Esophagus squamous epithelium (tissue), 5 donors: ENCODE measurements at places on chromosomes 11 and 22. TPM values are rescaled to one million over a fixed set of nuclear protein-coding genes. Genes with fewer than 3 reads are reported as not detected.
A peak's percentile ranks its signal among the peaks of the same experiment; 100 is the strongest.

GRCh38 chr11:10072841-10073240 is 221.2 kb downstream of the SBF2 start:
- no peak for DNase-seq

DNA sequence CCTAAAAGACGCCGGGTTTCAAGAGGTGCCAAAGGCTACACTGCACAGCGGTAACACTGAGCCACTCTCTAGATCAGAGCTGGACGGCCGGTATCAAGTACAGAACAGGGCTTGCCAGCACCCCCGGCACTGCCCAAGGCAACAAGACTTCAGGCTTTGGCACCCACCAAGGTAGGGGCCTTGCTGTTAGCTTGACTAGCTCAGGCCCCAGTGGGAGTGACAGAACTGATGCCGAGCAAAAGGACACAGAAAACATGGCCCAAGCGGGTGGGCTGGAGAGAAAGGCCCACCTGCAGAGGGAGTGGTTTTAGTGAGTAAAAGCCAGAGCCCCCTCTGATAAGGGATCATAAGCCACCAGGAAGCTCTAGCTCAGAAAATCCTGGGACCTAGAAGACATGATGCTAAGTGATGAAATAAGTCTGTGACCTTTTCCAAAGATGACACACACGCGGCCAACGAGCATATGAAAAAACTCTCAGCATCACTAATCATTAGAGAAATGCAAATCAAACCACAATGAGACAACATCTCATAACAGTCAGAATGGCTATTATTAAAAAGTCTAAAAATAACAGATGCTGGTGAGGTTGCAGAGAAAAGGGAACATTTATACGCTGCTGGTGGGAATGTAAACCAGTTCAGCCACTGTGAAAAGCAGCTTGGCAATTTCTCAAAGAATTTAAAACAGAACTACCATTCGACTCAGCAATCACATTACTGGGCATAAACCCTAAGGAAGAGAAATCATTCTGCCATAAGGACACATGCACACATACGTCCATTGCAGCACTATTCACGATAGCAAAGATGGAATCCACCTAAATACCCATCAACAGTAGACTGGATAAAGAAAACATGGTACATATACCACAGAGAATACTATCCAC is 12.9 kb downstream of the EHD1 start:
- no peak for DNase-seq

GRCh38 chr22:44412136-44412731 is 85.8 kb downstream of the RTL6 start:
- no peak for DNase-seq

DNA sequence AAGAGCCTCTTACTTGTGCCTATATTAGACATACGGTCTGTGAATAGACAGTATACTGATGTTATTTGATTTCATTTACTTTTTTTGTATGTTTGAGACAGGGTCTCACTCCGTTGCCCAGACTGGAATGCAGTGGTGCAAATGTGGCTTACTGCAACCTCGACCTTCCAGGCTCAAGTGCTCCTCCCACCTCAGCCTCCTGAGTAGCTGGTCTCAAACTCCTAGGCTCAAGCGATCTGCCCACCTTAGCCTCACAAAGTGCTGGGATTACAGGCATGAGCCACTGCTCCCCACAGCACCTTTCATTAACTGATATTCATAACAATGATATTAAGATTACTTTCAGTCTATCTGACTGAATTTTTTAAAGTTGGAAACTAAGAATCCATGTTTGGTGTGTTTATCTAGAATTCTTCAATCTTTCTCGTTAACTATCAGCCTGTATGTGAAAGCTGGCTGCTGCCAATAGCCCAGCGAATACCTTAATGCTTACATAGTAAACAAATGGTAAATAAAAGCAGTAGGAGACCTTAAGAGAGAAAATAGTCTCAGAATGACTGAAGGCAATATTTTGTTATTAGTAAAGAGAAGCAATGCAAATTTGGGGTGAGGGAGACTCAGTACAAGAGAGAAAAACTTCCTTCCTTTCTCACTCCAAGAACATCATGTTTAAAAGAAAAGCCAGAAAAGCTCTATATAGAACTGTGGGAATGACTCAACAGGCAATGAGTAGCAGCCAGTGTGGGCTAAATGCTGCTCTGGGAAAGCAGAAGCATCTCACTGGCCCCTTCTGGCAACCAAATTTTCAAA is 101.9 kb downstream of the MRTFA start:
- no peak for DNase-seq

GRCh38 chr11:8698379-8698851 is 15.8 kb downstream of the RPL27A start:
- no peak for DNase-seq

GRCh38 chr11:1826552-1827094 is 8.2 kb upstream of the SYT8 start:
- DNase-seq: no peak

The SLC15A3 gene
- 4.0 TPM for total RNA-seq

DNA sequence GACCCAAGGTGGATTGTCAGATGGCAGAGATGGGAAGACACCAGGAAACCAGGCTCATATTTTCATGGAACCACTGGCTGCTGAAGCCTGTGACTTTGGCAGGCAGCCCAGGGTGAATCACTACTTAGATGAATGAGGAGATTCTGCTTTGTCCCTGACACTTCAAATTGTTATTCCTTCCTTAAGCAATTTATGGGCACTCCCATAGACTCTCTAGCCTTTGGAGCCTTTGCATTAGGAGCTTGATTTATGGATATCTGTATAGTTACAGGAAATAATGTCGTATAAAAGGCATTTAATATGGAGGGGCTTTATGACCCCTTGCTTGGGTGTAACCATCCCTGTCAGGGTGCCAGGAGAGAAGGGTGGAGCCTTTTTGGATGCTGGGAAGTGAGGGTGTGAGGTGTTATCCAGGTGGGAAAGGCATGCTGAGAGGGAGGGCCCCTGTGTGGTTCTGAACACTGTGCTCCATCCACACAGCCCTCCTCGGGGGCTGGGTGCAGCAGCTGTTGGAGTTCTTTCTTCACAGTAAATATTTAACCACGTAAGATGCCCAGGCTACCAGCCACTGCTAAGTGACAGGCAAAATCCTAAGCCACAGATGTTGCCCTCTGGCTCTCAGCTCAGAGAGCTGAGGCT is 35.3 kb downstream of the IL18 start:
- DNase-seq: no peak

The SYT12 gene
- 0.76 TPM for total RNA-seq

DNA sequence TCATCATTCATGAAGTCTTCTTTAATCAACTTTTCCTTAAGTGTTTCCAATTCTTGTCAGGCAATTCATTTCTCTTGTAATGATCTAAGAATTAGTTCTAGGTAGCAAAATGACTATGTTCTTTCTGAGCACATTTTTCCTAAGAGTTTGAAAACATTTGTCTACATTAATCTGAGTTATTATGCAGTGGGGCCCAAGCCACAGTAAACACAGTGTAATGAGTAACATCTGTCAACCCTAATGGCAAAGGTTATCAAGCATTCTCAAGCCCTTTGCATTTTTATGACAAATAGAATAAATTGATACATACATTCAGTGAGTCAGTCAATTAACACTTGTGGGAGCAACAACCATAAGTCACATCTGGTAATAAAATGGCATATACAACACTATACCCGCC is 106.7 kb upstream of the ZC3H12C start:
- DNase-seq: no peak

GRCh38 chr11:17976651-17977050 is 36.2 kb downstream of the SERGEF start:
- DNase-seq: no peak

DNA sequence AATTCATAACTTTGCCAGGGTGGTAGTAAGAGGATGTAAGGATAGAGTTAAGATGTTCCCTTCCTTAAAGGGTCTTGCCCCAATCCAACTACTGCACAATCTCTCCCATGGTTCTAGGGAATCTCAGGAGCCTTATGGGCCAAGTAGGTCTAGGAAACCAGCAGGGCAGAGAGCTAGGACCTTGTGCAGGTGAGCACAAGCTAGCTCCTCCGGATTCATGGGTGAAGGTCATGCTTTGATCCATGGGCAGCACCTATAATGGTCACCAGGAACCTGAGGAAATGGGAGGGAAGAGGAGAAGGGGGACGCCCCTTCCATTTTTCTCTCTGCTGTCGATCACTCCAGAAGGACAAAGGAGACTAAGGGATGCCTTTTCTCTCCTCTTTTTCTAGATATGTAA is 16.8 kb downstream of the KCNJ11 start:
- no peak for DNase-seq

The TMEM121B gene
- 0.12 TPM for total RNA-seq

DNA sequence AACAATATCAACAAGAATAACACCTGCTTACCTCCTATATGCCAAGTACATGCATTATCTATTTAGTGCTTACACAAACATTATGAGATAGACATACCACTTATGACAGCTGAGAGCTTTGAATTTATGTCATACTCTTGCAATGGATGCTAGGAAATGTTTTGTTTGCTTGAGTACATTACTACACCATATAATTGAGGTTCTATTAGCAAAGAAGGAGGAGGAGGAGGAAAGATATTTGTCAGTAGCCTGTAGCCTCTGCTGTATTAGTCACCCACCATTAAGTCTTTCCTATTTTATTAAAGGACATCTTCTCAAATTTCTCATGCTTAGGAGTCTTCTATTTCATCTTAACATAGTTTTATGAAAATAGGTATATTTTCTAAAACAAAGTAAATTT is 6.4 kb downstream of the ANO5 start:
- no peak for DNase-seq

GRCh38 chr11:119635041-119635740 is 93.8 kb downstream of the NECTIN1 start:
- no peak for DNase-seq

DNA sequence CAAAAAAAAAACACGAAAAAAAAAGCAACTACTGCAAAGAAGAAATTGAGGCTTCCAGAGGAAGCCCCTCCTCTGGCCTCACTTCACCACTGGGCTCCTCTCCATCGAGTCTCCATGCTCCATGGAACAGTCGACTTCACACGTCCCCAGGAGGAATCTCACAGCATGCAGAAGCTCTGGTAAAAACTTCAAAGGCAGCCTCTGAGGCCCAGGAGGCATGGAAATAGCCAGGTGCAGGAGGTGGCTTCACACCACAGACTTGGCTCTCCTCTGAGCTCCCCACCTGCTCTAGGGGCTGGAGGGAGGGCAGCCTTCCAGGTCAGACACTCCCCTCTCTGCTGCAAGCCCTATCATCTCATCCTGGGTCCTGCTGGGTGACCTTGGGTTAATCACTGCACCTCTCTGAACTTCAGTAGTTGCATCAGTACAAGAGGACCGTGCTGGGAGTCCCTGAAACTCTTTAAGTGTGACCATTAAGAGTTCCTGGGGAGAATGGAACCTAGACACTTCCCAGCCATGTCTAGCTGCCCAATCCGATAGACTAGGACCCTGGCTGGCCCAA is 8.2 kb downstream of the PDE2A start:
- DNase-seq: no peak

GRCh38 chr11:828506-829175 is 922 bp downstream of the CRACR2B start:
- DNase-seq: no peak

DNA sequence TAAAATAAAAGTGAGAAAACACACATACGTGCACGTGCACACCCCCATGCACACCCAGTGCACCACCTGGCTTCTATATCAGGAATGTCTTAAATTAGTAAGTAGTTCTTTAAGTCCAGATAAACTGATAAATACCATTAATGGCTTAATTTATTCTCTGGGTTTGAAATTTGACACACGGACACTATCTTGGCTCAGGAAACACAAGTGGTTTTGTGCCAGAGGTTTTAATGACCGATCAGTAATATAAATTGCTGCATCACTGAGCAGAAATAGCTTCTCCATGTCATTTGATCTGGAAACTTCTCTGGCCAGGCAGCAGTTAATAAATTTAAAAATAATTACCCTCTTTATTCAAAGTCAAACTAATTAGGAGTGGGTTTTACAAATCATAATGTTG is 101.5 kb upstream of the NNMT start:
- DNase-seq: no peak

- no peak for DNase-seq
These were observed 56.2 kb downstream of the DENND5A start for GRCh38 chr11:9208726-9209501.

The HOATZ gene
- total RNA-seq: not detected

DNA sequence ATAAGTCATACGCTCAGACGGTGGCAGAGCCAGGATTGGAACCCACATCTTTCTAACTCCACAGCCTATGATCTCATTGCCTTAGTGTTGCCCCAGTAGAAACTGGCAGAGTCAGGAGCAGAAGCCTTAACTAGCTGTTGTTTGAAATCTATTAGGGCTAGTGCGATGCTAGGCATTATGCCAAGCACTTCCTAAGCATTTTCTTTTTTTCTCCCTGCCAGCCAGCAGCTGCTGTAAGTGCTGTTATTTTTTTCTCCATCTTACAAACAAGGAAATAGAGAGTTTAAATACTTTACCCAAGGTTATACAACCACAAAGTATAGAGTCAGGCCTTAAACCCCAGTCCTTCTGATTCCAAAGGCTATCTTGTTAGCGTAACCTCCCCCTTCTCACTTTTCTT is 161.0 kb upstream of the SORL1-AS1 start:
- no peak for DNase-seq

DNA sequence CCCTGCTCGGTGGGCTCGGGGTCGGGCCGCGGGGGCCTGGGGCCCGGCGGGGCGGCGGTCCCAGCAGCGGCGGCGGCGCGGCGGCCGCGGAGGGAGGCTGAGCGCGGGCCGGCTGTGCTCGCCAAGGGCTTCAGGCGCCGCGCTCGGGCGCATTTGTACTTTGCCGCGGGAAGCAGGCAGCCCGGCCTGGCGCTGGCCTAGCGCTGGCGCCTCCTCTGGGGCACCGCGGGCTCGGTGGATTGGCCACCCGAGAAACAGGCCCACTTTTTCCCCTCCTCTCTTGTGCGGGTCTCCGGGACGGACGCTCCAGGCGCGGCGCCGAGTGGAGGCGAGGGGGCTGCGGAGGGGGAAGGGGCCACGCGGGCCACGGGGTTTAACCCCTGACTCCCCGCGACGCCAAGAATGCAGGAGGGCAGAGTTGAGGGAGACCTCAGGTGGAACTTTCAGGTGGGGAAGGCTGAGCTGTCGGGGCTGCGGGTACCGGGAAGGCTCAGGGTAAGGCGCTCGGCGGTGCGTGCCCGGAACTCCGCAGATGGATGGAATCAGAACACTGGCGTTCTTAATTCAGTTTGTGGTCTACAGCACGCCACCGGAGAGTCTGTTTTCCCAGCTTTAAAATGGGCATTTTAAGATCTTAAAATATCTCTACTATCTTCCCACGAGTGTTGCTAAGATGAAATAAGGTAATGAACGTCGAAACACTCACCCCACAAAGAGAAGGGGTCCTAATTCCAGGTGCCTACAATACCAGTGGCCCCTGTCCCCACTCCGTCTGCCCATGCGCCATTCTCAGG is at the start of gene CHRDL2:
TSS of gene CHRDL2 (minus strand) at position 126 of the 794 bp plus-strand sequence. CDS start 538 bp downstream, outside the sequence.
- no peak for DNase-seq

- DNase-seq: peak; percentile 22
These were observed 468 bp downstream of the PATL1 start for GRCh38 chr11:59668188-59668949.

The EHF gene
- 368 TPM for total RNA-seq
